ENCODE measurements at places on chromosomes 2 and 18. TPM values are rescaled to one million over a fixed set of nuclear protein-coding genes. Genes with fewer than 3 reads are reported as not detected.

Gene CDH2
- 7.5 TPM for total RNA-seq

Gene CFAP221
- total RNA-seq: 0.30 TPM

Gene CPS1
- 8.2 TPM for total RNA-seq

- no peak for DNase-seq
Measured at GRCh38 chr18:69580107-69580506, 179.4 kb downstream of the DOK6 start.

Gene TRABD2A
- 1.7 TPM for total RNA-seq

Gene CKAP2L
- not detected for total RNA-seq

Gene ANKRD62
- total RNA-seq: not detected

DNA sequence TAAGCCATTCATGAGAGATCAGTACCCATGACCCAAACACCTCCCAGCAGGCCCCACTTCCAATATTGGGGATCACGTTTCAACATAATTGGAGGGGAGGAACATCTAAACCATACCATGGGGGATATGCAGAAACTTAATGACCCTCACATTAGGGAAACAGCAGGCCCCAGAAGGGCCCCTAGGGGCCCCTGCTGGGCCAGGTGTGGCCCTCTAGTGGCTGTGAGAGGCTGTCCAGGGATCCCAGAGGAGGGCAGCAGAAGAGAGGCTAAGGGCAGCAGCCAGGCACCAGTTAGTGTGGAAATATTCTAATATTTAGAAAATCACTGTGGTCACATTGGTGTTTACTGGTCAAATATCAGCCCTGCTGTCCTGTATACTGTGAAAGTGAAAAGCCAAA lies 49.3 kb upstream of the ANKRD44 start:
- no peak for DNase-seq

Gene TNS1
- total RNA-seq: 588 TPM

Gene CCDC141
- total RNA-seq: 3.9 TPM

- DNase-seq: peak; percentile 8
Measured at GRCh38 chr2:230130668-230131364, 62.1 kb upstream of the SLC16A14 start.

Gene MOCOS
- 6.9 TPM for total RNA-seq

DNA sequence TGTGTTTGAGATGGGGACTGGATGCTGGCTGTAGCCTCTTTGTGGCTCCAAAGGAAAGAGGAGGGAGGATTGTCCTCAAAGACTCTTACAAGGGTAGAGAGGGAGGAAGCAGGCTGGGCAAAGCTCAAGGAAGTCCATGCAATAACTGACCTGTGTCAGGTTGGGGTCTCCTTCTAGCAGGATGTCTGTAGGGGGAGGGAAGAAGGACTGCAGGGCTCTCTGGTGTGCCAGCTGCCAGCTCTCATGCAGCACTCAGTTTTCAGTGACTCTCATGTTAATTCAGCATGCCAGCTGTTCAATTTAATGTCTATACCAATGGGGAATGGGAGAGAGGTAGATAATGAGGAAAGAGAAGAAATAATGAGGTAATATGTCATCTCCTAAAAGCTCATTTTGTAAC lies 85.3 kb upstream of the RANBP2 start:
- no peak for DNase-seq

DNA sequence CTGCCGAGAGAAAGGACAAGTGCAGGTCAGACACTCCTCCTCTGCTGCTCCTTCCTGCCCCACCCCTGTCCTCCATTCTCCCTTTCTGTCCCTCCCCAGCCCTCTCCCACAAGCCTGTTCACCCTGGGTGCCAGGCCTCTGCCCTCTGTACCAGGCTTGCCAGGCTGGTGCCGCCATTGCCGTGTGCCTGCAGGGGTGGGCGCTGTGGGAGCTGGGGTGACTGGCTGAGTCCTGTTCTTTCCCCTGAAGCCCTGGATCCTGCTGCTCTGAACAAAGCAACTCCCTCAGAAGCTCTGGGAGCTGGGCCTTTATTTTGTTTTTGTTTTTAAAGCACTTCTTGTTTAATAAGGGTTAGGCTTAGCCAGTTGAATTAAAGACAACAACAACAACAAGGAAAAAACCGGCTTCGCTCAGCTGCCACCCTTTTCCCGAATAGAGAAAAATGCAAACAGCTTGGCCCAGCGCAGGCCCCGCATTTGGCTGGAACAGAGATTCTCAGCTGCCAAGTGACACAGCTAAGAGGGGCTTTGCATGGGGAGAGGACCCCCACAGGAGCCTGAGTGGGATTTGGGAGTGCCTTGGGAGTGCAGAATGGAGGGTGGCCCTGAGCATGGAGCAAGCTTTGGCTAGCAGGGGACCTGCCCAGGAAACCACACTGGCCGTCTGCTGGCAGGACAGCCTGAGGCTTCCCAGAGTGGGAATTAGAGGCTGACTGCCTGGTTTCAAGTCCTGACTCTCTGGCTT lies 9.1 kb downstream of the PCARE start:
- DNase-seq: no peak

- DNase-seq: no peak
Measured at GRCh38 chr2:179726461-179727180, 134.8 kb downstream of the ZNF385B start.

DNA sequence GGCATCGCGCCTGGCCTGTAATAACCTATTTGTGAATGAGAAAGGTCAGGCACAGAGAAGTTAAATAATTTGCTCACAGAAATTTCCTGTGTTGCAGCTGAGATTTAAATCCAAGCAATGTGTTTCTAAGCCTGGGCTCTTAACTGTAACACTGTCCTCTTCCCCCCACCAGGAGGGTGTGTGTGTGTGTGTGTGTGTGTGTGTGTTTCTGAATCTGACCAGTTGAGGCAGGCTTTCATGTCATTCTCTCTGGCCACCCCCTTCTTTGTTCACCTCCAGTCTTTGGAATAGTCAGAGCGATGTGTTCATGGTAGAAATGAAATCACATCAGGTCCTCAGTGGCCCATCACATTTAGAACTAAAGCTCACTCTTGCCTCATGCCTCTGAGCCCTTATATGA lies 81.2 kb downstream of the NEDD4L start:
- DNase-seq: no peak

Gene SERPINB7
- total RNA-seq: not detected

Gene GCG
- not detected for total RNA-seq

Gene CHN1
- 23.8 TPM for total RNA-seq

Gene VAMP5
- 47.7 TPM for total RNA-seq

- DNase-seq: no peak
Measured at GRCh38 chr2:48693645-48694044, 61.9 kb downstream of the LHCGR start.

Gene HES6
- total RNA-seq: 18.6 TPM

Gene GRHL1
- total RNA-seq: 0.66 TPM

DNA sequence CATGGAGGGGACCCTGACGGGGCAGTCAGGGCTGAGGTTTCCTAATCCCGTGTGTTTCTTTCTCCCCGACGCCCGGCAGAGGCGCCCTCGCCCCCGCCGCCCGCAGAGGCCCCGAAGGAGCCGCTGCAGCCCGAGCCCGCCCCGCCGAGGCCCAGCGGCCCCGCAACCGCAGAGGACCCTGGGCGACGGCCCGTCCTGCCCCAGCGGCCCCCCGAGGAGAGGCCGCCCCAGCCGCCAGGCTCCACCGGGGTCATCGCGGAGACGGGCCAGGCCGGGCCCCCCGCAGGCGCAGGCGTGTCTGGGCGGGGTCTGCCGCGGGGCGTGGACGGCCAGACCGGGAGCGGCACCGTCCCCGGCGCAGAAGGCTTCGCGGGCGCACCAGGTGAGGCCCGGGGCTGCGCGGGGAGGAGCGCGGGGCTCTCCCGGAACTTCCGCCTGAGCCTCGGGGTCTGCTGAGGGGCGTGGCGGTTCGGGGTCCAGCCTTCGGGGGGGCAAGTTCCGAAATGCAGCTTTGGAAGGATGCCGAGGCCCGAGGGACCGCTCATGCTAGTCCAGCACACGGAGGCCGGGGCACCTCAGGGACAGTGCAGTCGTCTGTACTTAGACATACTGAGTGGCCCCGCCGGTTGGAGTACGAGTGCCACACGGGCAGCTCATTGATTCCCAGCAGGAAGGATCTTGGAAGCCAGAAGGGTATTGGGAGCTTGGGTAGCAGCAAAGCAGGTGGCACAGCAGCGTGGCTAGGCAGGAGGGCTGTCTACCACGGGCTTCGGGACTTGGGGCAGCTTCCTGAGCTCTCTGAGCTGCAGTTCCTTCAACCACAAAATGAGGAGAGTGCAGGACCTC lies 60.1 kb downstream of the EMILIN2 start:
- DNase-seq: no peak

DNA sequence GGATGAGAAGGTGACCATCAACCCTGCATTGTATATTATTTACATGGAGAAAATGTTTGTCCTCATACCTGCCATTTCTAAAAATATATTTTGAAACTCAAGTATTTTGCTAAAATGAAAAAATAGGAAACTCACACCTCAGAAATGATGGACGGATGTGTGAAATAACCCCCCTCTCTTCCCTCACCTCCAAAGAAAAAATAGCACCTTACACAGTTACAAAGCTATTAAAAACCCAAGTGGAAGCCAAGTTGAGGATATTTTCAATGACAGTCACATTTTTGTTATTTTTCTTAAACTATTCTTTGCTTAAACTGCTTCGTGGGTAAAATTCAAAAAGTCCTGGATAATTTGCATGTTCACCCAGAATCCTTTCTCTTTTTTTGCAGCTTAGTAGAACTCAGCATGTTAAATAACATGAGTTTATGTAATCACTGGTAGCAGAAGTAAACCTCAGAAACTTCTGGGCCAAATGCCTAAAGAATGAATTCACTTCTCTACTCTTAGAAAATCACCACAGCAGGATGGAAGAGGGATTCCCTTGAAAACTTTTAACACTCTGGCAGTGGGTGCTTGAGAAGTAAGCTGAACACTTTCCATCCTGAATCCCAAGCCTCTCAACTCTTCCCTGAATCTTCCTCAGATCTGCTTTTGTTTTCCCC lies 768 bp downstream of the DSC1 start:
- no peak for DNase-seq

DNA sequence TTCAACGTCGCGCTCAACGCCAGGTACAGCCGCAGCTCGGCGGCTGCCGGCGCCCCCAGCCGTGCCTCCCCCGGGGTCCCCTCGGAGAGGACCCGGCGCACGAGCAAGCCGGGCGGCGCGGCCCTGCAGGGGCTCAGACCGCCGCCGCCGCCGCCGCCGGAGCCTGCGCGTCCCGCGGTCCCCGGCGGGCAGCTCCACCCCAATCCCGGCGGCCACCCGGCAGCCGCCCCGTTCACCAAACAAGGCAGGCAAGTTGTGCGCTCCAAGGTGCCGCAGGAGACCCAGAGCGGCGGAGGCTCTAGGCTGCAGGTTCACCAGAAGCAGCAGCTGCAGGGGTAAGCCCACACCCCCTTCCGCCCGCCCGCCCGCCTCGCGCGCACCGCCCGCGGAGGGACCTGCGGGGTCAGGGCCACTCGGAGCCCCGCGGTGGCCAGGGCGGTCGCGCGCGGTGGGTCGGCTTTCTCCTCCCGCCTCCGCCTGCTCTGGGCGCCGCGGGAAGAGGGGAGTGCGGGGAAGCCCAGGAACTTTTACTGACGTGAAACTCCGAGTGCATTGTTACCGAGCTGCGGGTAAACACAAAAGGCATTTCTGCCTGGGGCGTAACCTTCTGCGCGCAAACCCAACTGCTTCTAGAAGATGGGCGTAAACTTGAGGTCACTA lies 861 bp downstream of the LTBP1 start:
- DNase-seq: no peak

- DNase-seq: no peak
Measured at GRCh38 chr2:70360661-70361270, 58.9 kb upstream of the FAM136A start.

Gene ACAA2
- total RNA-seq: 63.4 TPM

DNA sequence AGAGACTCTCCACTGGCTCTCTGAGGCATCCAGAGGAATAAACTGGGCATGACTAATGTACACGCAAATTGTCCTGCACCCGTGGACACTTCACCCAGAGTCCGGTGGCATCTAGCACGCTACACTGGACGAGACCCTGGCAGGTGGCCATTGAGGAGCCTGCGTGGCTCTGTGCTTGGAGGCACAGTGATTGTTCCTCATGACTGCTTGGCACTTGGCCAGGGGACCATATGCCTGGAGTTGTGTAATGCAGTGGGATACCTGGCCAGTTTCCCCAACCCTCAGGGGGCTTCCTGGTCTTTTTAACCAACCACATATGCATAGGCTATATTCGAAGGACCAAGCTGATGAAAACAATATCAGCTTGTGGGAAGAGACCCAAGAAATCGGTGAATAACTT lies 66.6 kb downstream of the MTCL1 start:
- no peak for DNase-seq

GRCh38 chr2:46747297-46747818 lies 168.2 kb downstream of the MCFD2 start:
- no peak for DNase-seq

DNA sequence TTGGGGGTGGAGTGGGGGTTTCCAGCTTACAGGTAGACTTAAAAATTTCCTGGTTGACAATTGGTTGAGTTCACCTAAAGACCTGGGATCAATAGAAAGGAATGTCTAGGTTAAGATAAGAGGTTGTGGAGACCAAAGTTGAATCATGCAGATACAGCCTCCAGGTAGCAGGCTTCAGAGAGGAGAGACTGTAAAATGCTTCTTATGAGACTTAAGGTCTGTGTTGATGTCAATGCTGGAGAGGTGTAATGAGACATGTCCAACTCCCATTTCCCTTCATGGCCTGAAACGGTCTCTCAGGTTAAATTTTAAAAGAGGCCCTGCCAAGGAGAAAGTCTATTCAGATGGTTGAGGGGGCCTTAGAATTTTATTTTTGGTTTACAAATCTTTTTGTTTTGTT lies 38.5 kb upstream of the RND3 start:
- no peak for DNase-seq

DNA sequence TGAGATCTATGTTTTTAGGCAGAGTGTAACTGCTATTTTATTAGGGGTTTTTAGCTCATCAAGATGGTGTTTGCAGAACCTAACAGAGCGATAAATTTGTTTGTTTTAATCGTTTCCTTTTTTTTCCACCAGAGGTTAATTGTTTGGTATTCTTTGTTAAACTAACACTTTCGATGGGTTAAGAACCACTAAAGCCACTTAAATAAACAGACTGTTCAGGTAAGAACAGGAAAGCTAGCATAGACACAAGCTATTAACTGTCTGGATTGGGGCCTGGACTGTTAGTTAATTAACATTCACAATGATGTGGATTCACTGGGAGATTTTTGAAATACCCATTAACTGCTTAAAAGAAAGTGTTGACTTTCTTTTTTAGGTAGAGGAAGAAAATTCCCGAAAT lies 209.0 kb upstream of the COPS8 start:
- DNase-seq: no peak

DNA sequence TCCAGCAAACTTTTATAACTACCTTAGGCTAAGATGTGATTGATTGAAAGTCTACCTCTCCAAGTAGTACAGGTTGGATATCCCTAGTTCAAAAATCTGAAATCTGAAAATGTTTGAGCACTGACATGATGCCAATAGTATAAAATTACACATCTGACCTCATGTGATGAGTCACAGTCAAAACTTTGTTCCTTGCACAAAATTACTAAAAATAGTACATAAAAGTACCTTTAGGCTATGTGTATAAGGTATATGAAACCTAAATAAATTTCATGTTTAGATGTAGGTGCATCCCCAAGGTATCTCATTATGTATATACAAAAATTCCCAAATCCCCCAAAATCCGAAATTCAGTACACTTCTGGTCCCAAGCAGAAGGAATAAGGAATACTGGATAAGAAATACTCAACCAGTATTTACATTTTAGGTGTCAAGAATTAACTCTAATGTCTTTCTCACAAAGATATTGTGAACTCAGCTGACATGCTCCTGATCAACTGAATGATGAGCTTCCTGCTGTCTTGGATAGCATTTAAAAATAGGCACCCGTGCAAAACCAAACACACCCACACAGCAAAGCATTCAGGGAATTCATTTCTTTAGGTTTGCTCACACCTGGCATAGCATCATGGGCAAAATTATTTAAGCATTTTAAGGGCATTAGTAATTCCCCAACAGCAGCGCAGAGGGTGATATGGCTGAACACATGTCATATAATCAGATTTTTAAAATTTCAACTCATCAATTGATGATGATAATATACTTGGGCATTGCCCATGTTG lies 497.4 kb upstream of the MEIS1 start:
- no peak for DNase-seq

Gene ACVR1C
- total RNA-seq: 4.8 TPM

Measured in tibial nerve (tissue), 4 donors.